Foreskin melanocyte (primary cell): ENCODE measurements at places on chromosomes 3 and 15.

DNA sequence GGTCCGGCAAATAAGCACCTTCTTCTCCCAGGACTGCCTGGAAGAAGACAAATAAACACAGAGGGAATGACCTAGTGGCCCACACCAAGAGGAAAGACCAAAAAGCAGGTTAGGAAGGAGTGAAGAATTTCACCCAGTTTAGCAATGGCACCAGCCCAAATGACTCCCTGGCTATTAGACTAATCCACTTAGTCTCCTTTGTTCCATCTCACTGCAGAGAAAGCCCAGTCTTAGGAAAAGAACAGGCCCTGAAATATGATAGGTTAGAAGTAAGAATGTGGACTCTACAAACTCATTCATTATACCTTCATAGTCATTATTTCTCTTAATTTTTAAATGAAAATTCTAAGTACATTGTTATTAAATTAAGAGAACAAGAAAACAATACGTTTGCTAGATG is 23.2 kb downstream of the SERPINI2 start:
- DNase-seq = no peak

GRCh38 chr3:22685597-22685996 is 517.5 kb upstream of the UBE2E2 start:
- no peak for DNase-seq

- DNase-seq = no peak
Observed at GRCh38 chr15:70361891-70362290, 264.2 kb upstream of the TLE3 start.

DNA sequence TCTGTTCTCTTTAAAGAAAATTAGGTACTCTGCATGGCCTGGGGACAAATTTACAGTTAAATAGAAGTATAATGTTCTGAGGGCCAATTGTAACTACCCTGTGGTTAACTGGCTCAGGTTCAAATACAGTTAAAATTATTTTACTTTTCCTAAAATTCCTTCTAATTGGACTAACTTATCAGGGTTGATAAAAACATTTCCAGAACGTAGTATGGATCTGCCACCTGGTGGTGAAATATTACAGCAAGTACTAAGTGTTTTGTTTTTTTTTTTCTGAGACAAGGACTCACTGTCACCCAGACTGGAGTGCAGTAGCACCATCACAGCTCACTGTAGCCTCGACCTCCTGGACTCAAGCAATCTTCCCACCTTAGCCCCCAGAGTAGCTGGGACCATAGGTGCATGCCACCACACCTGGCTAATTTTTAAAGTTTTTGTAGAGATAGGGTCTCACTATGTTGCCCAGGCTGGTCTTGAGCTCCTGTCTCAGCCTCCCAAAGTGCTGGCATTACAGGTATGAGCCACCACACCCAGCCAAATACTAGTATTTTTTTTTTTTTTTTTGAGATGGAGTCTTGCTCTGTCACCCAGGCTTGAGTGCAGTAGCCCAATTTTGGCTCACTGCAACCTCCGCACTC is 29.2 kb downstream of the NEO1 start:
- DNase-seq = peak; percentile 52

DNA sequence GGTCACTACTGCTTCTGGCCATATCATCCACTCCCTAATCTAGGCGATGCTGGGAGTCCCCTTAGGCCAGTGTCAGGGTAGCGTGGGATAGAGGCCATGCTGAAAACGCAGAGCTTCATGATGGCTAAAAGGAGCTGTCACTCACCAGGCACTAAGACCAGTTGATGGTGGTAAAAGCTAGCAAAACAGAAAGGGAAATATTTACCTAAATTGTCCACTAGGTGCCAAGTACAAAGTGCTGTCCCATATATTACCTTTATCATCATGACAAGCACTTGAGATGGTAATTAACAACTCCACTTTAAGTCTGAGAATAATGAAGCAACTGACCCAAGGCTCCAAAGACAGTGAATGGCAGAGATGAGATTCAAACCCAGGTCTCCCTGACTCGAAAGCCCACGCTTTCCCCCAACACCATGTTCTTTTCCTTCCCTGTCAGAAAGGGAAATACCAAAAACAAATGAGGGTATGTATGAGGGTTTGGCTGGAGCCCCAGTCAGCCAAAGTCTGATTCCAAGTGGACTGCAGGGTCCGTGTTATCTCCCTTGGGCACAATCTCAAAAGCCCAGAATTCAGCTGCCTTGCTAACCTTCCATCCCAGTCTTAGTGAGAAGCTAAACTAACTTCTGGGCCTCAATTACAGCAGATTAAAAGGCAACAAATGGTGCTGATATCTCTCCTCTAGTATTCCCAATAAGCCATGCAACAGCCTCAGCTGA is 84.7 kb downstream of the RBPMS2 start:
- DNase-seq = no peak

GRCh38 chr15:27660676-27661075 is 438.4 kb downstream of the OCA2 start:
- DNase-seq = no peak

GRCh38 chr3:53815067-53815466 is 31.2 kb downstream of the CHDH start:
- DNase-seq = no peak

DNA sequence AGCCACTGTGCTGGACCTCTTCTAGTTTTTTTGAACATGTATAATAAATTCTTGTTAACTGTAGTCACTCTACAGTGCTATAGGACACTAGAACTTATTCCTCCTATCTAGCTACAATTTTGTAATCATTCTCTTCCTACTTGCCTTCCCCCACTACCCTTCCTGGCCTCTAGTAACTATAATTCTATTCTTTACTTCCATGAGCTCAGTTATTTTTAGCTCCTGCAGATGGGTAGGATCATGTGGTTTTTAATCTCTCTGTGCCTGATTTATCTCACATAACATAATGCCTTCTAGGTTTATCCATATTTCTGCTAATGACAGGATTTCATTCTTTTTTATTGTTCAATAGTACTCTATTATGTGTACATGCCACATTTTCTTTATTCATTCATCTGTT is 113.2 kb upstream of the FGF7 start:
- peak; percentile 49 for DNase-seq

DNA sequence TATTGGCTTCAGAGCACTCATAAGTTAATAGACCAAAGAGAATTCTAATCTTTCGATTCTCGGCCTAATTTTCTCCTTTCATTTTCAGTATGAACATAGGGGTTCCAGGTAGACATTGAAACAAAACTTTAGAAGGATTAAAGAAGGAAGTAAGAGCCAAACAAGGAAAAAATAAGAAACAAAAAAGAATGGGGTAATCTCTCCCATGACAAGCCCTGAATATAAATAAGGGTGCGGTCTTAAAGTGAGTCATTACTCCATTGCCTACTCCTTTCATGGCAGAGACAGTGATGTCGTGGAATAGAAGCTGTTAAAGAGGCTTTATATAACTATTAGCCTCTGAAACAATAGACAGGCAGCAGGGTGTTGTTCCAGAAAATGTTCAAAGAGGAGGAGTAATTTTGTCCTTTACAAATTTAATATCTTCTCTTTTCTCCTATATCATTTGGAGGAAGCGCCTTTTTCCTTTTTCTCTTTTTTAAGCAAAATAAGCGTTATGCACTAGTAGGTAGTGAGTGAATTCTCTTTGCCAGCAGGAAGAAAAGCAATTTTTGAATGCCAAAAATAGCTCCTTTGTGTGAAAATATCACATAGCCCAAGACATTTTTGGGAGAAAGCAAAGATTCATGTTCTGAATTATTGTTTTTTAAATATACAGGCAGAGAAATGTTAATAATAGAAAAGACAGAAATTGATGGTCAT is 607.9 kb upstream of the KCNMB2 start:
- no peak for DNase-seq

GRCh38 chr3:55647670-55648069 is 160.6 kb upstream of the WNT5A start:
- no peak for DNase-seq

DNA sequence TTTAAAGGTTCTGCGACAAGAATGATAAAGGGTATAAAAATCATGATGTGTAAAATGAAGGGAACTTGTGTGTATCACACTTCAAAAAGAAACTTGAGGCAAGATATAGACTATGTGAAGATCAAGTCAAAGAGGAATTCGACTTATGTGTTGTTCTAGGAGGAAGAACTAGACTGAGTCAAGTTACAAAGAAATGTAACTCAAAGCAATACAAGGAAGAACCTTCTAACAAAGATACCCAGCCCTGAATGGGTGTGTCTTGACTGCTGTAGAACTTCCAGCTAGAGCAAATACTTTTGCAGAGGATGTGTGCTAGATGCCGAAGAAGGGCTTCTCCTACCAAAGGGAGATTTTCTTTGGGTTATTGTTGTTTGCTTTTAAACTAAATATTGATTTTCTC is 2.4 kb downstream of the SLC49A4 start:
- no peak for DNase-seq

GRCh38 chr3:100402891-100403290 is 1.6 kb downstream of the LNP1 start:
- no peak for DNase-seq

- DNase-seq = no peak
Observed at GRCh38 chr15:51793521-51794305, 35.7 kb upstream of the TMOD3 start.

DNA sequence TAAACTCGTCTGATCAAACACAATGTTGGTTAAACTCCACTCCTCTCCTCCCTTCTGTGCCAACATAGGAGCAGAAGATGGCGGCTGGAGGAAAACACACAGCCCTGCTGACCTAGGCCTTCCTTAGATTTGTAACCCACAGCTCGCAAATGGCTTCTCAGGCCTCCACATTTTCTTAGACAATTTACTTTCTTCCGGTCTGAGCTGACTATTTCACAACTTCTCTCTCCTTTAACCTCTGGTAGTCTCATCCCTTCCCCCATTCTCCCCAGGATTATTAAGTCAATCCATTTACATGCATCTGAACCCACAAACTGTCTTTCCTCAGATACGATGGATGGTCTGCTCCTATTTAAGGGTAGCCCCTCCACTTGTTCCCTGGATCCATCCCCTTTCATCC is 25.7 kb upstream of the ULK4 start:
- DNase-seq = no peak

- no peak for DNase-seq
Observed at GRCh38 chr15:70339571-70340493, 242.1 kb upstream of the TLE3 start.

GRCh38 chr15:43879386-43880355 is 52.9 kb downstream of the WDR76 start:
- no peak for DNase-seq

DNA sequence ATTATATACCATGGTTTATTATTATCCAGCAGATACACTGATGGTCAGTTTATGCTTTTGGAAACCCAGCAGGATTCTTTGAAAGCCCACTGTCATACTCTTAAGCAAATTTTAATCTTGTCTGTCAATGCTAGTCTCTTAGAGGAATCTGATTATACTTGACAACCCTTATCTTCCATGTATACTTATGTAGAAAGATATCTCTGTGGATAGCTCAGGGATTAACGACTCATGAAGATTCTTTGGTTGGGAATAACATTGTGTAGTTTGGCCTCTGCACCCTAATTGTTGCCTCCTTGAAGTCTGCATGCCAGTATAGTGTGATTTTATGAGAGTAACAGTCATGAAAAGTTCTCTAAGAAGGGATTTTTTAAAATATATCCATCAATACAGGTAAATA is 33.0 kb downstream of the FILIP1L start:
- no peak for DNase-seq

GRCh38 chr3:144524531-144524930 is 552.9 kb downstream of the DIPK2A start:
- no peak for DNase-seq

GRCh38 chr3:174417573-174417972 is 441.6 kb upstream of the NAALADL2 start:
- no peak for DNase-seq

DNA sequence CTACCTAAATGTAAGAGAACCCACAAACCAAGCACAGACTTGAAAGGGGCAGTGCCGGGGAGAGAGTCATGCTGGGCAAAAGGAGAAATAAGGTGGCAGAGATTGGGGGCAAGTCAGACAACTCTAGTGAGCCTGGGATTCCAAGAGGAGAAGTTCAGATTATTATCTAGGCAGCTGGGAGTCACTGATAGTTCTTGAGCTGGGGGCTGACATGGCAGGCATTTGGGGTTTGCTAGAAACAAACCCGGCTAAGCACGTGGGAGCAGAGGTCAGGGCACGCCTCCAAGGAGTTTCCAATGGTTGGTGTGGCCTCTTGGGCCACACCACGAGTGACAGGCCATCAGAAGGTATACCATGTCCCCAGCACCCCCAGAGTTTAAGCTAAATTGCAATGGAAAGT is 27.6 kb downstream of the SLC6A6 start:
- DNase-seq = no peak

DNA sequence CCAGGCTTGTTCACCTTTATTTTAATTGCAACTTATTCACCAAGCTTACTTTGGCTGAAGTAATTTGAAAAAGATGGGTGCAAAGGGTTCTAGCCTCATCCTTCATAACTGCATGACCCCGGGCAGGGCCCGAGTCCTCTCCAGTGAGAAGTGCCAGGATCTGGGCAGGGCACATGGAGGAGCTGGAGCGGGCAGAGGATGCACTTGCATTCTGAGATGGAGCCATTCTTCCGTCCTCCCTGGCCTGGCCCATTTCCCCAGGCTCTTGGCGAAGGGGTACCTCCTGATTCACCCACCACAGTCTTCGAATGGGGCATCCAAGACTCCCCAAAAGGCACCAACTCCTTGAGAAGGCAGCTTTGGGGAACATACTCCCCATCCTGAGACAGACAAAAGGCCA is 22.5 kb upstream of the PLXND1 start:
- no peak for DNase-seq

DNA sequence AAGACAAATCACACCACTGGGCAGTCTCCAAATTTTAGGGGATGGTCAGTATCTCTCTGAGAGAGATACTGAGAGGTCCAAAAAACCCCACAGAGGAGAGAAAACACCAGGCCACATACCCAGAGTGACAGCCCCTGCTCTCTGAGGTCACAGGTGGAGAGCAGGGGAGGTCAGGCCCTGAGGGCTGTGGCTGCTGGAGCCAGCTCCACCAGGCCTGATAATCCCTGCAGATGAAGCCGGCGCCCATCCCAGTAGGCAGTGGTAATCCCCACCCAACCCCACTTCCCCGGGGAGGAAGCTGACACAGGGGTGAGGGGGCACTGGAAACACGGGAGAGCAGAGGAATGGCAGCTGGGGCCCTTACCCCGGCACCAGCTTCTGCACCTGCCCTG is 31.2 kb upstream of the SRP14 start:
- no peak for DNase-seq
